SJSA1 (cell line): ENCODE measurements at places on chromosomes 2 and 18. TPM values are rescaled to one million over a fixed set of nuclear protein-coding genes. Genes with fewer than 3 reads are reported as not detected.

GRCh38 chr2:213238753-213239495 is 45.3 kb upstream of the SPAG16 start:
- H3K27ac ChIP-seq, result peak overlapping the region; percentile 83
- peaks cover 32% of the 10 kb centered on the region for H3K4me1 ChIP-seq
- no peak overlapping the region for H3K4me3 ChIP-seq
- no peaks in the 10 kb centered on the region for H3K27me3 ChIP-seq

DNA sequence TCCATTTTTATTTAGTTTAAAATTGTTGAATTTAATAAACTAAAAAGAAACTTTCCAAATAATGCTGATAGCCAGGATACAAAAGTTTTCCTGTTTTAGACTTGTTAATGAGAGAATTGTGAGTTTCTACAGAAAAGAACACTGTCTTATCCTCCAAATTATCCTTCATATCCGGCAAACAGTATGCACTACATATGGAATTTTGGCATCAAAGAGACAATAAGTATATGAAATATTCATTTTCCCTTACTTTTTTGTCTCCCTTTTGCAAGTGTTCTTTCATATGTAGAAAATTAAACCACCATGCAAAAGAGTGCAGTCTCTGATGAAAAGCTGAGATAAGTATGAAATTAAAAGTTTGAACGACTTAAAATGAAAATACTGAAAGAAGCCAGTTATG is 159.4 kb downstream of the UBE2E3 start:
- H3K27ac ChIP-seq, result no peak overlapping the region
- H3K27me3 ChIP-seq, result no peaks in the 10 kb centered on the region
- H3K36me3 ChIP-seq, result no peaks in the 10 kb centered on the region
- H3K4me3 ChIP-seq, result no peak overlapping the region
- H3K4me1 ChIP-seq, result peaks cover 4% of the 10 kb centered on the region; the same call in 1 of the 2 replicates
- no peak for DNase-seq

DNA sequence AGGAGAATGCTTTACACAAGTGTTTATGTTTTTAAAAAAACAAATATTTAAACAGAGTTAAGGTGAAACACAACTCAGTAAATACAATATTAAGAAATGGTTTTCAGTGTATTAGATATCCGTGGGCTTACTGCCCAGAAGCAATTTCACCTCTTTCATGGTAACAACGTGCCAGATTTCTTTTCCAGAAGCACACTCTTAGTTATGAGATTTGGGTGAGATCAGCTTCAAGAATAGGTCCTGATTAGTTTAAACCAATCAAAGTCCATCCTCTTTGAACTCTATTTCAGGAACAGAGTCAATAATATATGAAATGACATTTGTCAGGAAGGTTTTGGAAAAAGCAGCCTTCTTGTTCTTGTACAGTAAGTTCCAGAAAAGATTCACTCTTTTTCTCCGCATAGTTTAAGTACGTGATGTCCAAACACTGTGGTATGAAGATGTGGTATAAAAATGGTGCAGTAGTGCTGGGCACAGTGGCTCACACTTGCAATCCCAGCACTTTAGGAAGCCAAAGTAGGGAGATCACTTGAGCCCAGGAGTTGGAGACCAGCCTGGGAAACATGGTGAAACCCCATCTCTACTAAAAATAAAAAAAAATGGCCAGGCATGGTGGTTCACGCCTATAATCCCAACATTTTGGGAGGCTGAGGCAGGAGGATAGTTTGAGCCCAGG is 14.7 kb downstream of the USP34 start:
- H3K4me1 ChIP-seq, result peaks cover 10% of the 10 kb centered on the region
- DNase-seq, result no peak
- no peak overlapping the region for H3K27ac ChIP-seq
- H3K27me3 ChIP-seq, result no peaks in the 10 kb centered on the region

ARHGAP28 gene
- 0.41 and 1.9 TPM in 2 replicates for total RNA-seq

DNA sequence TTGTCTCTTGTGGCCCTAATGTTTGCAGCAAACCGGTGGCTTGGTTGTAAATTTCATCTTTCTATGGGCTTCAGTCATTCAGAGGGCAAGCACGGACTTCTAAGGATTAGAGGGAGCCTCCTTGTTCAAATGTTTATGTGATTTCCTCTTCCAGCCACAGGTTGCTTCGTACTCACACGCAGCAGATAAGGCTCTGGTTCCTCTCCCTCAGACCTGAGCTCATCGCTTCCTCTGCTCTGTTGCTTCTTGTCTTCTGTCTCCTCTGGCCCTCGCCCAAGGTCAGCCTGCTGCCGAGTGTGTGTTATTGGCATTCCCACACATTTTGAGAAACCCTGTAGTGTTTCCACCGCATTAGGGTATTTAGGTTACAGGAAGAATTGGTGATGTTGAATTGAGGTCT is 44.0 kb downstream of the MYL12B start:
- no peak overlapping the region for H3K27ac ChIP-seq
- H3K27me3 ChIP-seq, result no peaks in the 10 kb centered on the region
- H3K36me3 ChIP-seq, result no peaks in the 10 kb centered on the region
- no peak overlapping the region for H3K4me3 ChIP-seq

DNA sequence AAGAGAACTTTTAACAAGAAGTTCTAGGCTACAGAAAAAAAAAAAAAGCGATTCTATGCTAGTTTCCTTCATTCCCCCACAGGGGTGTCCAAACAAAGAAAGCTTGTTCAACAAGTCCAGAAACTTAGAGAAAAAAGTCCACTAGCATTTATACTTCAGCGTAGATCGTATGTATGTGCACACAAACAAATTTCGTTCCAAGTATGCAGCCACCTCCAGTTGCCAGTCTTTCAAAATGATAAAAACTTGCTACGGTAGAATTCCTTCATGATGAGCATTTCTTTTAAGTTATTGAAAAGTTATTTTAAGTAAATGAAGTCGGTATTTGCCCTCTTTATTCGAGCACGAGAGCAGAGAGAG is 3.7 kb upstream of the OTX1 start:
- no peak overlapping the region for H3K27ac ChIP-seq
- DNase-seq, result no peak
- no peaks in the 10 kb centered on the region for H3K36me3 ChIP-seq

C18orf54 gene
- 5.3 and 10.2 TPM in 2 replicates for total RNA-seq

ERFE gene
- 8.4 and 14.9 TPM in 2 replicates for total RNA-seq

DNA sequence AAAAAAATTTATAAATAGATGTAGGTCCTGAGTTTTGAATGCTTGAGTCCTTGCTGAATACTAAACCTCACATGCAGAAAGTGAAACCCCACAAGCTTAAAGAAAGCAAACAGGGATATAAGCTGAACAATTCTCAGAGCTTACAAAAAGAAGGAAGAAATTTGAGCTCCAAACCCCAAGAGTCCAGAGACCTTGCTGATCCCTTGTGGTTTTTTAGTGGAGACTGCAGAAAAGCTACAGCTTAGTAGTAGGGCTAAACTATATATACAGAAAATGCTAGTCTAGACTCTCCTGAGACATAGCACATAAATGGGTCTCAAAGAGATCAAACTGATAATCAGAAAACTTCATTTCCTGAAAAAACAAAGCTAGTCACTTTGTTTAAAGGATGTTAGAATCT is 1548.1 kb upstream of the ZEB2 start:
- no peak overlapping the region for H3K4me3 ChIP-seq
- no peak overlapping the region for H3K27ac ChIP-seq
- no peaks in the 10 kb centered on the region for H3K27me3 ChIP-seq
- DNase-seq, result no peak
- H3K36me3 ChIP-seq, result no peaks in the 10 kb centered on the region

DNA sequence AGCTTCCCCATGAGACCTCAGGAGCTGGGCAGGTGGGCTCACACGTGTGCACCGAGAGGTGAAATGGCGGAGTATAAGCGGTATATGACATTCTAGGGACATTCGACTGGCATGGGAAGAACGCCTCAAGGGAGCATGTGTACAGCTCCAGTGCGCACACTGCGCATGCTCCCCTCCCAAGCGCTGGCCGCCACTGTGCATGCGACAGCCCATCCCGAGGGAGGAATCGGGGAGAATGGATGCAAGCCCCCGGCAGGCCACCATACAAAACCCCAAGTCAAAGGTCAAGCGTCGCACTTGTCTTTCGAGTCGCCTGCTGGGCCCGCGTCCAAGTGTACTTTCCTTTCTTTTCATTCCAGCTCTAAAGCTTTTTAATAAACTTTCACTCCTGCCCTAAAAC is 103.4 kb upstream of the ODC1 start:
- no peak overlapping the region for H3K27ac ChIP-seq
- H3K27me3 ChIP-seq, result 0 out of 2 replicates have a peak, but pooled peaks cover 5% of the 10 kb centered on the region
- no peaks in the 10 kb centered on the region for H3K4me1 ChIP-seq

- DNase-seq, result no peak
- no peaks in the 10 kb centered on the region for H3K27me3 ChIP-seq
- no peaks in the 10 kb centered on the region for H3K4me1 ChIP-seq
These were observed 37.7 kb upstream of the CTDP1 start for GRCh38 chr18:79641722-79642497.

AQP4 gene
- total RNA-seq, result not detected in 2 replicates

CXCR4 gene
- 0.22 and 0.79 TPM in 2 replicates for total RNA-seq

- H3K4me1 ChIP-seq, result no peaks in the 10 kb centered on the region
- no peak for DNase-seq
- no peak overlapping the region for H3K4me3 ChIP-seq
- no peak overlapping the region for H3K27ac ChIP-seq
- H3K27me3 ChIP-seq, result no peaks in the 10 kb centered on the region
- no peaks in the 10 kb centered on the region; the same call in none of the 2 replicates for H3K36me3 ChIP-seq
These were observed 17.5 kb downstream of the C1D start for GRCh38 chr2:68045342-68045741.

GRCh38 chr2:109254174-109254904 is 125.3 kb downstream of the SH3RF3 start:
- H3K27me3 ChIP-seq, result no peaks in the 10 kb centered on the region
- H3K27ac ChIP-seq, result peak overlapping the region; percentile 70
- no peak overlapping the region for H3K4me3 ChIP-seq
- no peaks in the 10 kb centered on the region for H3K36me3 ChIP-seq
- H3K4me1 ChIP-seq, result peaks cover 37% of the 10 kb centered on the region
- DNase-seq, result no peak

SIX3 gene
- not detected in 2 replicates for total RNA-seq

CCDC148 gene
- 3.2 and 3.5 TPM in 2 replicates for total RNA-seq

DNA sequence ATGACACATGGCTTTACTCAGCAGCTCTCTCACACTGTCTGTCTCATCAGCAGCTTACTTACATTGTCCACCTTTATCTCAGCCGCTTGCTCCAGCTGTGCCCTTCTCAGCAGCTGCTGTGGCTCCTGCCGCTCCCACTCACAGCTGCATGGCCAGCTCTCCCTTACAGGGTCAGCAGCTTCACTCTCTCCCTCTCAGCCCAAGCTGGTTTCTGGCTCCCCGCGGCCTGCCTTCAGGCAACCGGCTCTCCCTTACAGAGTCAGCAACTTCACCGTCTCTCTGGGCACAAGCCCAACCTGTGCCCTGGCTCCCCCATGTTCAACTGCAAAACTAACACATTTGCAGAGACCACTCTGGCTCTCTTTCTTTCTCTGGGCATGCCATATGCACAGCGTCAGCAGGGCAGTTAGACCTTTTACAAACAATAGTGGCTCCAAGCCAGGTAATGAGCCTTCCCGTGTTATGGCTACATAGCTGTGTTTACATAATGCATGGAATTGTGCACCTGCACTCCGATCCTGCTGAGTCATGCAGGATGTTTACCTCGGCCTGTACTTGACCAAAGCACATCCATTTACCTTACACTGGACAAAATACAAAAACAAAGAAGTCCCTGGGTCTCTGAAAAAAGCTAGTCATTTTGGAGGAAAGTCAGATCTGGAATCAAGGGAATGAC is 167.3 kb downstream of the DOK6 start:
- no peak overlapping the region for H3K27ac ChIP-seq
- H3K36me3 ChIP-seq, result no peaks in the 10 kb centered on the region
- no peak overlapping the region for H3K4me3 ChIP-seq
- no peaks in the 10 kb centered on the region for H3K4me1 ChIP-seq
- DNase-seq, result no peak

PLB1 gene
- 4.5 and 4.6 TPM in 2 replicates for total RNA-seq

DNA sequence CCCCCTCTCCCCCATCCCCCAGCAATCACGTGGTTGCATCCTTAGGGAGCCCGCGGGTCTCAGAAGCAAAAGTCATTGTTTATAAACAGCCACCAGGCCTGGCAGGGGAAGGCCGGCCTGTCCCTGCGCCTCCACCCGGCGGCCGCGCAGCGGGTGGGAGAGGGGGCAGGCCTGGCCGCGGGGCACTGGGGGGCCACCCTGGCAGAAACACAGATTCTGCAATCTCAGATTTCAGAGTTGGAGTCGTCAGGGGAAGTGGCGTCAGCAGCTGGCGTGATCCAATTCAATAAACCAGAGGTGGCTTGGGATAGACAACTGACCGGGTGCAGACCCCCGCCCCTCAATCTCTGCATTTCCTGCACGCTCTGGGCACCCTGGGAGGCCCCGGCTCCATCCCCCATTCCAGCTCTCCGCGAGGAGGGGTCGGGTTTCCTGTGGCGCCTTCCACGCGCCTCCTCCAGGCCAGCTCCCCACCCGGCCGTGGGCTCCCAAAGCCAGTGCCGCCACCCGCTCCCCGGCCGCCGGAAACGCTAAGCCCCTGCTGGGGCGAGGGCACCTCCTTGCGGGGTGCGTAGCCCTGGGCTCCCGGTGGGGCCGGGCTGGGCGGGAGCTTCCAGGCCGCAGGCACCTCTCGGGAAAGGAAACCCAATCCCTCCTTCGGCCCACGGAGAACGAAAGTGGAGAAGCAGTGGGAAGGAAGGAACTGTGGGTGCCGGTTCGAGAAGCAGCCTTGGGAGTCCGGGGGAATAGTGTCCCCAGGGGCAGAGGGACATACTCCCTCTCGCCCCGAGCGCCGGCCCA is 1.1 kb downstream of the BIN1 start:
- H3K27me3 ChIP-seq, result no peaks in the 10 kb centered on the region
- H3K4me1 ChIP-seq, result peaks cover 18% of the 10 kb centered on the region
- DNase-seq, result peak; percentile 78
- peak overlapping the region; percentile 66 for H3K27ac ChIP-seq
- peak overlapping the region; percentile 77 for H3K4me3 ChIP-seq
- H3K36me3 ChIP-seq, result peaks cover 11% of the 10 kb centered on the region; the same call in 1 of the 2 replicates

CCL20 gene
- not detected in 2 replicates for total RNA-seq

GRCh38 chr2:234828382-234829073 is 123.3 kb upstream of the SH3BP4 start:
- H3K4me3 ChIP-seq, result no peak overlapping the region
- H3K4me1 ChIP-seq, result peaks cover 46% of the 10 kb centered on the region
- no peaks in the 10 kb centered on the region for H3K36me3 ChIP-seq

DNA sequence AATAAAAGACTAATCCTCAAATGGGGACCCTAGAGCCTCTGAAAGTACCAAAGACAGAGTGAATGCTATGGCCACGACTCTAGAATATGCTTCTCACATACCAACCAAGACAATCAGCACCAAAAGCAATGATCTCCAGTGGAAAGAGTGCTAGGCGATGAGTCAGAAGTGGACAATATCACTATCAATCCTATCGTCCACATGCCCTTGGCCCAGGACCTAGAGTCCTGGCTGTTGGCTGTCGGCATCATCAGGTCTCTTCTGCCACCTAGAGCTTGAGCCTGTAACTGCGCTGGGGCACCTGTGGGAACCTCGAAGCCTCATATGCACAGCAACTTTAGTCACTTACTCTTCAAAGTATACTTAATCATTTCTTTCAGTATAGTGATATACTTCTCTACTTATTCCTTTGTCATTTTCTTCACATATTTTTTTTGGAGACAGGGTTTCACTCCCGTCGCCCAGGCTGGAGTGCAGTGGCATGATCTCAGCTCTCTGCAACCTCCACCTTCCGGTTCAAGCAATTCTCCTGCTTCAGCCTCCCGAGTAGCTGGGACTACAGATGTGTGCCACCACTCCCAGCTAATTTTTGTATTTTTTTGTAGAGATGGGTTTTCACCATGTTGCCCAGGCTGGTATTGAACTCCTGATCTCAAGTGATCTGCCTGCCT is 29.7 kb downstream of the NOL10 start:
- peaks cover 16% of the 10 kb centered on the region for H3K4me1 ChIP-seq
- peaks cover 52% of the 10 kb centered on the region for H3K36me3 ChIP-seq
- H3K27me3 ChIP-seq, result no peaks in the 10 kb centered on the region
- no peak overlapping the region for H3K27ac ChIP-seq
- no peak overlapping the region for H3K4me3 ChIP-seq
